Epithelial cell of esophagus (primary cell): ENCODE measurements at places on chromosomes 12 and 14.

DNA sequence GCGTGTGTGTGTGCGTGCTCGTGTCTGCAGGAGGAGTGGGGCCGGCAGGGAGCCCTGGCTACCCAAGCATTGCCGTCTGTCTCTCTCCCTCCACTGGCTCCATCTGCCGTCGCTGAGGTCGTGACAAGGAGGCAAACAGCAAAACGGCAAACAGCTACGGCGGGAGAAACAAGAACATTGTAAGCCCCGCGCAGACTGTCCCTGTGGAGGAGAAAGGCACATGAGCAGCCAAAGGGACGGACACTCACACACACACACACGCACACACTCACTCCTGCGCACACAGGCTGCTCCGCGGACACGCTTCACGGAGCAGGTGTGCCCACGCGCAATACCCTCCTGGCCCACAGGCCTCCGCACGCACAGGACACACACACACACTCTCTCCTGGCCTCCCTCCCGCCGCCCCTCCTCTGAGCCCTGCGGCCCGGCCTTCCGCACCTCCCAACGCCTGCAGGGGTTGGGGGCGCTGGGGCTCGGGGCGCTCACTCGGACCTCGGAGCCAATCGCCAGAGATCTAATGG, 905 bp downstream of the CISTR start:
- DNase-seq, result no peak

GRCh38 chr14:91303091-91303923, 58.8 kb upstream of the GPR68 start:
- peak; percentile 36 for DNase-seq

DNA sequence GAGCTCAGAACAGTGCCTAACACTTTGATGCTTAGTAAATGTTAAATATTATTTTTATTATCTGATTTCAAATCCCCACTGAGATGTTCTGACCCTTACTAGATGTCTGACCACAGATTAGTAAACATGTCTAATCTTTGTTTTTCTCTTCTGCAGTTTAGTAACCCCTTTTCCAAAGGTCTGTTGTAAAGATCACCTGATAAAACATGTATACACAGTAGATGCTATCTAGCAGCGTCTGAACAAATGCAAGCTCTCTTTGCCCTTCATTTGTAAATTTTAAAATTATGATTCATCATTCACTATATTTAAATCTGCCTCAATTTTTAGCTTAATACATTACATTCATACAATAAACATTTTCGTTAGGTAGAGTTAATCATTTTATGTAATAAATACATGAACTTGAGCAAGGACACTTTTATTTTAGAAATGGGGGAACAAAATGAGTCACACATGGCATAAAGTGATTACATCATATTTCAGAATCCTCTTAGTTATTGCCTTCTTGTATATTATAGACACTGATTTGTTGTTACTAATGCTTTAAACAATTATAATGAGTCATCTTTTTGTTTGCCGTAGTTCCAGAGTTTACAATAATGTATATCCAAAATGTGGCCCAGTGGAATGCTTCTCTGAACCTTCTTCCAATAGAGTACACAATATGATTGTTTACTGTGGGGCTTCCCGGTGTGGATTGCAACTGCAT, 1.7 kb upstream of the OR4K5 start:
- no peak for DNase-seq

- DNase-seq, result peak; percentile 45
Observed at GRCh38 chr12:76422543-76423438, 74.6 kb upstream of the BBS10 start.
